Fibroblast of pulmonary artery (primary cell): ENCODE measurements at places on chromosomes 1 and 21.

DNA sequence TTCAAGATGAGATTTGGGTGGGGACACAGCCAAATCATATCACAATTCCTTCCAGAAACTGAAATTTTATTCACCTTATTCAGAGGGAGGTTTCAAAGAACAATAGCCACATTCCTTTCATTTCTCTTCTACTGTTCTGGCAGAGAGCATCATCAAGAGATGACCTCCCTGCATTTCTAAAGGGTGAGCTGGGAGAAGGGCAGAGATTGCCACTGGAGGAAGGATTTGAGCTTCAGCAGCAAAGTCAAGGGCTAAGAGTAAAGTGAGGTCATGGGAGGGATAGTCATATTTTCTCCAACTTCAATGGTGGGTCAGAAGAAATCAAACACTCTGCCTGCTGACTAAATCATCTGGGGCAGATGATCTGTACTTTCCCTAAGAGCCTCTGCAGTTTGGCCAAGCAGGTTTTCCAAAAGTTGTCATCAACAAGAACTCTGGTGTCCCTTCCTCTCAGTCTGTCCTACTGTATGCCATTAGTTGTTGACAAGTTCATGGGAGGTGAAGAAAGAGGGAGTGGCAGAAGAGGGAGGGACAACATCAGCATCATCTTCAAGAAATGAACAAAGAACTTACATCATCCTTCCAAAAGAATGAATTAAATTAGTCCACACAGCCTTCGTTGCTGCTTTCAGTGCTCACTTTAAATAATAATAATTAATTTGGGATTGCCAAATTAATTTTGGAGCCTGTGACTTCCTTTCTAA lies 298.3 kb downstream of the ASTN1 start:
- DNase-seq: peak; percentile 13

DNA sequence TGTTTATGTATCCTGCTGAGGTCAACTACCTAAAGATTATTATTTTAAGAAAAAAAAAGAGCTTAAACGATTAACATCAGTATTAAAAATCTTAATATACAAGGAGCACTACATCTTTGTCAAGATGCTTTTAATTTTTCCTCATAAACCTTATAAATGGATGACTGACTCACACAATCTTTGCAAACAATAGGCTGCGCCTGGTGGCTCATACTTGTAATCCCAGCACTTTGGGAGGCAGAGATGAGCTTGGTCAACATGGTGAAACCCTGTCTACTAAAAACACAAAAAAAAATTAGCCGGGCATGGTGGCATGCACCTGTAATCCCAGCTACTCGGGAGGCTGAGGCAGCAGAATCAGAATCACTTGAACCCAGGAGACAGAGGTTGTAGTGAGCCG lies 1.7 kb downstream of the KHDC4 start:
- peak; percentile 31 for DNase-seq

- peak; percentile 82 for DNase-seq
Observed at GRCh38 chr1:115429241-115429640, 91.2 kb upstream of the NGF start.

- DNase-seq: no peak
Observed at GRCh38 chr1:95230256-95230655, 3.8 kb upstream of the RWDD3 start.

DNA sequence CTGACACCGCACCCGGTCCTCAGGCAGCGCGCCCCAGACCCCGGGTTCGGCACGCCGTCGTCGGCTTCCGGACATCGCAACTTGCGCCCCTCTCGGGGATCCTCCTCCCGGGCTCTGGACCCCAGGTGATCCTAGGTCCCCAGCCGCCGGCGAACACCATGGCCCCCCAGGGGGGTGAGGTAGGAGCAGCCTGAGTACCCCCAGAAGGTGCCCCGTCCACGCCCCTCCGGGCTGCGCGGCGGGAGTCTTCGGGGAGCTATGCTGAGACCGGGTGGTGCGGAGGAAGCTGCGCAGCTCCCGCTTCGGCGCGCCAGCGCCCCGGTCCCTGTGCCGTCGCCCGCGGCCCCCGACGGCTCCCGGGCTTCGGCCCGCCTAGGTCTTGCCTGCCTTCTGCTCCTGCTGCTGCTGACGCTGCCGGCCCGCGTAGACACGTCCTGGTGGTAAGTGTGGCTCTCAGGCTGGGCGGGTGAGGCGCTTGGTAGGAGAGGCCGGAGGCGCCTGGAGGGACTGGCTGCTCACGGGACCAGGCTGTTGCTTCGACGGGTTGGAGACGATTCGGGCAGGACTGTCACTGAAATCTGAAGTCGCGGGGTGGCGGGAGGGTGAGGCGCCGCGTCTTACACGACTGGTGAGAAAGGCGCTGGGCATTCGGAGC lies 367 bp downstream of the WNT2B start:
- no peak for DNase-seq

DNA sequence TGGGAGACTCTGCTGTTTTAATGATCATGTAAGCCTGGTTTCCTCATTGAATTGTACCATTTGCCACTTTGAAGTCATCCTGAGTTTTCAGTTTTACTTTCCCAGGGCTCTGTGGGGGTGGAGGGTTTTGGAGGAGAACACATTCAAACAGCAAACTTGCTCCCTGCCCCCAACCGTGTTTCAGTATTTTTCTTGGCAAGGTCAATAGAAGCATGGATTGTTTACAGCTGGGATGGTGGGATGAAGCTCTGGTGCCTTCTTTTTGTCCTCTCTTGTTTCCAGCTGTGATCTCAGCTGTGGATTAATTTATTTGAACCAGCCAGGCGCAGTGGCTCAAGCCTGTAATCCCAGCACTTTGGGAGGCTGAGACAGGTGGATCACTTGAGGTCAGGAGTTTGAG lies 54.3 kb upstream of the SERBP1 start:
- peak; percentile 25 for DNase-seq

- no peak for DNase-seq
Observed at GRCh38 chr1:246160905-246161304, 346.2 kb downstream of the SMYD3 start.

DNA sequence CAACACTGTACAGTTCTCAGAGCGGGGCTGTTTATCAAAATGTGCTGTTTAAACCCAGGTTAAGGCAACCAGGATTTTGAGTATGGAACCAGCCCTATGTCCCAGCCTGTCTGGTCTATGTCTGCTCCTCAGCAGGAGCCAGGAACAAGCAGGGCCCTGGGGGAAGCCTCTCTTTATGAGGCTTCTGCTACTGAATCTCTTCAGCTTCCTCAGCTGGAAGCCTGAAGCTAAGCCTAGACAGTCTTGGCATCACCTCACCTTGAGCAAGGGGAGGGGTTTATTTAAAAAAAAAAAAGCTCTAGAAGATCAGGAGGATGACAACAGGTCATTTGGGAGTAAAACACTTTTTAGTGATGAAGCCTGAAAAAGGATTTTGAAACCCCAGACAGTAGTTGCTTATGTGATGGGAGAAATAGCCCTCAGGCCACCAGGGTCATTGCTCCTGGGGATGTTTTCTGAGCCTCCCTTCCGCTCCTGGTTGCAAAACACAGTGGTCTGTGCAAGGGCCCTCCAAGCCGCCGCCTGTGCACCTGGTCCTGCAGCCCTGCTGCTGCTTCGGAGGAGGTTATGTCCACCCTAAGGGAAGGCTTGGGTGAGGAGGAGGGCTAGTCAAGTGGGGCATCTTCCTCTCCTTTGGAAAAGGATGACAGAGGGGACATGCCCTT lies 21.8 kb upstream of the GRHL3 start:
- no peak for DNase-seq

DNA sequence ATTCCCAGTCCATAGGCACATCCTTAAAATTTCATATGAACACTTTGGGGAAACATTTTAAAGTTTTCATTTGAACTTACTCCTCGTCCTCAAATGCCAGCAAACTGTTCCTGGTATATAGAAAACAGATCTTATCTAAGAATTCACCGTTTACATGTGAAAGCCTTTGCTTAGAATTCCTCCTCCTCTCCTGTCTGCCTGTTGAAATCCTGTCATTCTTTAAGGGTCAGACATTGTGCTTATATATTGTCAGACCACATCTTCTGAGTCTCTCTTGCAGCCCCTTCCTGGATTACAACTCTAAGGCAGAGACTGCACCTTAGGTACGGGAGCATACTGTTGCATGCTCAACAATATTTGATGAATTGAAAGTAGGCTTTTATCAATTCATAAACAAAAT lies 239.7 kb downstream of the SMYD3 start:
- no peak for DNase-seq

DNA sequence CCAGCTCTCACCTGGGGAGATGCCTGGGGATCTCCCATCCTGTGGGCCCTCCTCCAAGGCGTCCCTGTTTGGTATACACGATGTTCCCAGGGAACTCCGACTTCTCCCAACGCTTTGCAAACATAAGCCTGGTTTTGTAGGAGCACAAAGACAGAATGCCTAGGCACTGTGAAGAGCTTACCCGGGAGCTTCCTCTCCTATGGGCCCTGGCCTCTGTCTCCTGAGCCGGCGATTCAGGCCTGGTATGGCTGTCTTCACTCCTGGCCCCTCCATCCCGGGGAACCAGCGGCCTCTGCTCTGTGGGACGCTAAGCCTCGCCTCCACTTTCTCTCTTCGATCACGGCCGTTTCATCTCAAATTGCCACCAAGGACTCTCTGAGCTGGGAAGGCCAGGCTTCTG lies 59.6 kb upstream of the ACTRT2 start:
- DNase-seq: no peak

- no peak for DNase-seq
Observed at GRCh38 chr1:159993911-159994310, 37.9 kb downstream of the PIGM start.

GRCh38 chr1:219460081-219460895 lies 152.6 kb downstream of the ZC3H11B start:
- DNase-seq: no peak

DNA sequence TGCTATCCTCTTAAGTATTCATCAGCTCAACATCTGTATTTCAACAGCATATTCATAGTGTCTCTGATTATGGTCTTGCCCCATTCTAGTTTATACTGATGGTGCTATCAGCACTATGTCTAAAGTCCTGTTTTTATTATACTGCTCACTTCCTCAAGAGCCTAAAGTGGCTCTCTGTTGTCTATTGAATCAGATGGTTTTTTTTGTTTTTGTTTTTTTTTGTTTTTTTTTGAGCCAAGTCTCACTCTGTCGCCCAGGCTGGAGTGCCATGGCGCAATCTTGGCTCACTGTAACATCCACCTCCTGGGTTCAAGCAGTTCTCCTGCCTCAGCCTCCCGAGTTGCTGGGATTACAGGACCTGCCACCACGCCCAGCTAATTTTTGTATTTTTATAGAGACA lies 6.1 kb downstream of the STX12 start:
- DNase-seq: no peak

GRCh38 chr21:39763272-39763970 lies 18.4 kb downstream of the IGSF5 start:
- no peak for DNase-seq

DNA sequence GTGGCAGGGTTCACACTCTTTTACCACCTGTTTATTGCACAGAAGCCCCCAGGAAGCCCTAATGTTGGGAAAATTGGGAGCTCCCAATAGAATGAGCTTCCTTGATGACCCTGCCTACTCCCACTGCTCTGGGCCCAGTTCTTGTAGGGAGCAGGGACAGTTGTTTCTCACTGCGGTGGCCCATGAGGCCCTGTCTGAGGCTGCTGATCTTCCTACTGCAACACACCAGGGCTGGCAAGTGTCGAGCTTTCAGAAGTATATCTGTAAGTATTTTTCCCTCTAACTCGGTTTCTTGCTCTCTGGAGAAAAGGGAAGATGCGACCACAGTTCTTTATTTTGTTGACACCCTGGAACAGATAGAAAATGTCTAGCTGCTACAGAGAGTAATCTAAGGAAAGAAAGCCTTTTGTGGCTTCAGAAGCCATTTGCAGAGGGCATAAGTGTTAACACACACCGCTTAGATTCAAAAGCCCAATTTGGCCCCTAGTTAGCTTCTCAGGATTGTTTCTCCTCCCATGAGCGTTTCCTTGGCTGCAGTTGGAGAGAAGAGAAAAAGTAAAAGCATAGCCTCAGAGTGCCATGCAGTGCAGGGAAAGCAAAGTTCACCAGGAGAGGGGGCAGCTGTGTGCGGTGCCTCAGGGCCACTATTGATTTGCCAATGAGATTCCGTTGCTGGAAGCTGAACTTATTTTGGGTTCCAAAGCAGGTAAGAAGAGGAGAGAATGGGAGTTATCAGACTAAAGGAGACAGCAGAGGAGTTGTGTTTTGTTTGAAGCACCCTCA lies 102.6 kb downstream of the SELENOF start:
- DNase-seq: no peak
